Kasumi-1 (cell line): ENCODE measurements at places on chromosomes 1 and 21.
A peak's percentile ranks its signal among the peaks of the same experiment; 100 is the strongest.

- no peak for DNase-seq
Observed at GRCh38 chr1:103187673-103188072, 79.4 kb upstream of the COL11A1 start.

DNA sequence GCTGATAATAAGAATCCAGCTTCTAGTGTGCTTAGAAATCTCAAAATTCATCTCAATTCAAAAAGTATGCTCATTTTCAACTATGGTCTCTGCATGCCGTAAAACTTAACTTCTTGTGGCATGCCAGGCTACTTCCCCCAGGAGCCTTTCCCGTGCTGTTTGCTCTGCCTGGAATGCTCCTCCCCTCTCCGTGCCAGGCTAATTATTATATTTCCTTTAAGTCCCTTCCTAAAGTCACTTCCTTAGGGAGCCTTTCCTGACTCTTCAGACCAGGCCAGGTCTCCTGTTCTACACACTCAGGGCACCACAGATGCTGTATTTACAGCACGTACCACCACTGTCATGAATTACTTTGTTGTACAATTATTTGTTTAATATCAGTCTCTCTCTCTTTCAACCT, 67.1 kb upstream of the PPP2R5A start:
- DNase-seq = no peak

DNA sequence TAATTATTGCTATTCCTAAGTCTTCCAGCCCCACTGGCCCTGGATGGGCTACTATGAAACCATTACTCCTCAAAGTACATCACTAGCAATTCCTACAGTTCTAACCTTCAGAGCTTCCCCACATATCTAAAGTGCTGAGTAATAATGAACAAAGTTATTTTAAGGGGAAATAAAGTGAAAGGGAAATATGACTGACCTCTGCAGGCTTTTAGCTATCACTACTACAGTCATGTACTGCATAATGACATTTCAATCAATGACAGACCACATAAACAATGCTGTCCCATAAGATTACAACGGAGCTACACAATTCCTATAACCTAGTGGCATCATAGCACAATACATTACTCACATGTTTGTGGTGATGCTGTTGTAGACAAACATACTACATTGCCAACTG, 32.5 kb upstream of the ASPM start:
- peak; percentile 64 for DNase-seq

- no peak for DNase-seq
Observed at GRCh38 chr1:246622035-246622652, 55.9 kb downstream of the CNST start.

DNA sequence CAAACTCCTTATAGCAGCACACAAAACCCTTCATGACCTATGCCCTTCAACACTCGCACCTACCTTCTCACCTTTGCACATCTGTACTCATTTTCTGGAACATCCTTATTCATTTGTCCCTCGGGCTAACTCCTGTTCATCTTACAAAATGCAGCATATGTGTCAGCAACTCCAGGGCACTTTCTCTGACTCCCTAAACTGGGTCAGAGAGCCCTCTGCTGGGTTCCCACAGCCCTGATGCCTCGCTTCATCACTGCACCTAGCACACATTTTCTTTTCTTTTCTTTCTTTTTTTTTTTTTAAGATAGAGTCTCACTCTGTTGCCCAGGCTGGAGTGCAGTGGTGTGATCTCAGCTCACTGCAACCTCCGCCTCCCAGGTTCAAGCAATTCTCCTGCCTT, 54.0 kb downstream of the RAB3B start:
- DNase-seq = no peak
